ENCODE measurements at places on chromosomes 3 and 15.

DNA sequence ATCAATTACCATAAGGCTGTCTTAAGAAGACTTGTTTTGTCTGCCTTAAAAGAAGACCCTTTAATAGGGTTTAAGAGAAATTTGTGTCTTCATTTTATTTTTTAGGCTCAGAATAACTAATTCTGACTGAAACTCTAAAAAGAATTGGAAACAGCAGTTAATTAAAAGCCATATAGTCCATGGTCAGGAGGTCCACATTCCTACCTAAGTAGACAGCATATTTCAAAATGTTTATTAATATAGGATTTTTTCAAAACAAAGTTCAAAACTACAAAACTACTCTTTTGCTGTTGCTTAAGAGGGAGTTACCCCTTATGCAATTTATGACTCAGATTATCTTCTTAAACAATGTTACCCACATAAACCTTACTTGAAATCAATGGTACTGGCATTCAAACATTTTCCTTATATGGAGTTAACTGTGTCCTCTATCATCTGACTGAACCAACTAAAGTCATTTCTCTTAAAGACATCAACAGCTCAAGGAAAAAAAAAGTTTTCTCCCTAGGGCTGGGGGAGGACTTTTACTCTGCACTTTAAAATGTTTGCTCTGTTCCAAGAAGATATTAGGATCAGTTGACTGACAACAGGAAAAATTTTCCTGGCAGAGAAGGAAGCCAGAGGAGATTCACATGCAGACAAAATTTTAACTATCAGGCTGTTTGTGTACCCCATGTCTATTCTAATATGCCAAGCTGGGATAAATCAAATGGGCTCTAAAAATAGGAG lies 56.8 kb upstream of the NANOGP8 start:
- no peak for DNase-seq

GRCh38 chr3:100402256-100402655 lies 917 bp downstream of the LNP1 start:
- DNase-seq: no peak

DNA sequence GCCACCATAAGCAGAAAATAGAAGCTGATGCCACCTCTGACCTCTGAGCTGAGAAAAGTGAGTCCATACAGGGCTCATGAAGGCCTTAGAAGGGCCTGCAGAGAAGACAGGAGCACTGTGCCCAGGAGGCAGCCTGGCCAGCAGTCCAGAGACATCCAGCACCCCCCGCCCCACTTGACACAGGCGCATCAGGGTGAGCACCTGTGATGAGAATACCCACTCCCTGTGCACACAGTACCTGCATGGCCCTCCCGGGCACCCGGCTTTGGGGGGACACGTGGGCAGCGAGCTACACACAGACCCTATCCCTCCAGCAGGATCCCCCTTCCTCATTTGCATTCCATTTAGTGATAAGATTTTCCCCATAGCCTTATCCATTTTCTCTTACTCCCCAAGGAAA lies 63.6 kb upstream of the NSMCE3 start:
- no peak for DNase-seq

- DNase-seq: no peak
Observed at GRCh38 chr3:78823859-78824258, 943.9 kb downstream of the ROBO1 start.

- DNase-seq: no peak
Observed at GRCh38 chr3:128945041-128945877, 48.6 kb downstream of the CFAP92 start.

DNA sequence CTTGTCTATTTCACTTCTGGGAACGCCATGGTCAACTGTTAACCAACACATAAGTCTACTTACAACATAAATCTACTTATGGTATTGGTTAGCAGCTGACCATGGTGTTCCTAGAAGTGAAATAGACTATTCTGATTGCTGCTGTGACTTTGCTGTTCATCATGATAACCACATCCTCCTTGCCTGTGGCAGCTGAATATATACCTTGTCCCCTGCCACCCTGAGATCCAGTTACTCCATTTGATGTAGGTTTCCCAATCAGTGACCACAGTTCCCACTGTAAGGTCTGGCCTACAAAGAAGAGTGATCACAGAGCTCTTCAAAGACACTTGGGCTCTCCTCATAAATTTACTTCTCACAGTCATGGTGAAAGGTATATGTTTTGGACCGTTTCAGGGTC lies 66.8 kb upstream of the ALDH1A3 start:
- DNase-seq: no peak

GRCh38 chr3:152671446-152672319 lies 163.2 kb upstream of the P2RY1 start:
- DNase-seq: no peak

DNA sequence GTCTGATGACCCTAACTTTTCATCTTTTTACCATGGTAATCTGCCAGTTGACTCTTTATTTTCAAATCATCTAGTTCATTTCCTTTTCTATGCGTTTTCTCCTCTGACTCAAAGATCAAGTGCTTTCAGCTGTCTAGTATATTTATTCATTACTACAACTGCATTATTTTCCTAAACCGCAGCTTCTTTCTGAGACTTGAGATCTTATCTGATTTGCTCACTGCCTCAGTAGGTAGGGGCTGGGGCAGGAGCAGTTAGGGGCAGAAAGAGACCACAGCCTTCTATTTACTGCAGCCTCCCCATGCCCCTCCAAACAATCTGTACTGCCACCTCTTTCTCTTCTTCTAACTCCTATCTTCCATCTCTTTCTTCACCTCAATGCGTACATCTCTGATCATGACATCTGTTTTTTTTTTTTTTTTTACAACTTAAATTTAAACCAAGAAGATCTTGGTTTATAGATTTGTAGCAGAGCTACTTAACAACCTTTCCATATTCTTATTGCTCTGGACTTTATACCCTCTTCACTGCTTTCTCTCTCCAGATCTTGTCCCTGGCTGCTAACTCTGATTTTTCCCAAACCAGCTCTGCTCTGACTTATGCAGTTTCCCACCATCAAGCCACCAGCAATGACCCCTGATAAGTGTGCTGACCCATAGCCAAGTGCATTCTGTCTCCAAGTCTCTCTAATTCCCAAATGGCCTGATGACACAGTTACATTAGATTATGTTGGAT lies 52.2 kb downstream of the MOBP start:
- no peak for DNase-seq

GRCh38 chr3:151875759-151876158 lies 2.3 kb downstream of the SUCNR1 start:
- no peak for DNase-seq

All from activated CD4-positive, CD25-positive, alpha-beta regulatory T cell treated with anti-CD3 and anti-CD28 coated beads, Interleukin-2, amount 50 U/mL, for 72 hours (primary cell).